ENCODE measurements at places on chromosomes 7 and 10.

GRCh38 chr10:30538086-30538485 is 91.5 kb downstream of the LYZL2 start:
- DNase-seq, result no peak

- DNase-seq, result no peak
Observed at GRCh38 chr7:46675456-46675855, 754.4 kb upstream of the IGFBP3 start.

GRCh38 chr10:44195112-44196007 is 189.5 kb downstream of the CXCL12 start:
- DNase-seq, result no peak

GRCh38 chr7:140771826-140772225 is 75.3 kb downstream of the NDUFB2 start:
- DNase-seq, result no peak

DNA sequence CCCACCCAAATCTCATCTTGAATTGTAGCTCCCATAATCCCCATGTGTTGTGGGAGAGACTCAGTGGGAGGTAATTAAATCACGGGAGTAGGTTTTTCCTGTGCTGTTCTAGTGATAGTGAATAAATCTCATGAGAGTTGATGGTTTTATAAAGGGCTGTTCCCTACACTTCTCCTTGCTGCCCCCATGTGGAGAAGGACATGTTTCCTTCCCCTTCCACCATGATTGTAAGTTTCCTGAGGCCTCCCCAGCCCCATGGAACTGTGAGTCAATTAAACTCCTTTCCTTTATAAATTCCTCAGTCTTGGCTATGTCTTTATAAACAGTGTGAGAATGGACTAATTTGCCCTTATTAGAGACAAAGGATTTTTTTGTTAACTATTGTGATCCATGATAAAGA is 48.5 kb upstream of the MKX start:
- no peak for DNase-seq

DNA sequence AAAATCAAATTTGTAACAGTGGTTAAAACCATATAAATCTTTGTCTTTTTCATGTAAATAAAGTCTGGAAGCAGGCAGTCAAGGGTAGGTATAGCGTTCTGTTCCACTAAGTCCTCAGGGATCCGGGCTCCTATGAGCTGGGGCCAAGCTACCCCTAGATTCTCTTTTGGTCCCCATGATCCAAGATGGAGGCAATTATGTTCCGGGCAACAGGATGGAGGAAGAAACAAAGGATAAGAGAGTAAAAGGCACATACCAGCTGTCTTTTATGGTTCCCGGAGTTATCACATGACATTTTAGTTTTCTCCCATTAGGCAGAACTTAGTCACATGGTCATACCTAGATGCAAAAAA is 224.4 kb upstream of the NFE2L3 start:
- no peak for DNase-seq

GRCh38 chr7:43942250-43942649 is 16.0 kb downstream of the UBE2D4 start:
- DNase-seq, result no peak

DNA sequence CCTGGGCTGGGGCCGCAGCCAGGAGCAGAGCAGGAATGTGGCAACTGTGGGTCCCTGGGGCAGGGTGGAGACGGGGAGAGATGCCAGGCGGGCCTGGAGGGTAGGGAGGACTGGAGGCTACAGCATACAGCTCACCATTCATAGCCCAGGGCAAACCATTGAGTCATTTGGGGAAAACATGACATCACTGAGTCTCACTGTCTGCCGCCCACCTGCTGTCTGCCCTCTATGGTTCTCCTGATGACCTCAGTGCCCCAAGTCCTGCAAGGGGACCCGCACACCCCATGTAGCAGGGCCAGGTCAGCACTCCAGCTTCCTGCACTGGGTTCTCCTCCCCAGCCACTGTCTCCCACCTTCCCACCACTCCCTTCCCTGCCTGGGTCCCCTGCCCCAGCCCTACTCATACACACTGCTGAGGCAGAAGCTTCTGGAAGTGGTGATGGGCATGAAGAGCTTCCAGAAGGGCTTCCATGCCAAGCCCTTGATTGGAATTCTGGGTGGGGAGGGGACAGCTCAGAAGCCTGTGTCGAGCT is 10.4 kb downstream of the CHST3 start:
- DNase-seq, result no peak
